Frontal cortex (tissue), 4 donors: ENCODE measurements at places on chromosomes 13 and 19.
A peak's percentile ranks its signal among the peaks of the same experiment; 100 is the strongest.

DNA sequence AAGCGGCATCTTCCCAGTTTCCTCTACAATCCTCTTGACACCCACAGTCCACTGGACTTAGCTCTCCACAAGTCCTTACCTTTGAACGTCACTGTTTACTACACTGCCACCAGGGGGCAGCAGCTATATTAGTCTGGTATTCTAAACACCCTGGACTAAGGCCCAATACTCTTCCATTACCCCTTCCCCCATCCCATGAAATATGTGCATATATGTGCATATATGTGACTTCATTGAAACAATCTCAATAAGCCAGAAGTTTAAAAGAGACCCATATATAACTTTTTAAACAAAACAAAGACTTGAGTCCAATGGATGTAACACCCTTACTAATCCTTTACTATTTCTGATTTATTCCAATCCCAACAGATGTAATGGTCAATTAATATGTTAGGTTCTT lies 15.5 kb downstream of the GGACT start:
- DNase-seq, result no peak

GRCh38 chr19:54921082-54921481 lies 15.1 kb downstream of the NCR1 start:
- no peak for DNase-seq

DNA sequence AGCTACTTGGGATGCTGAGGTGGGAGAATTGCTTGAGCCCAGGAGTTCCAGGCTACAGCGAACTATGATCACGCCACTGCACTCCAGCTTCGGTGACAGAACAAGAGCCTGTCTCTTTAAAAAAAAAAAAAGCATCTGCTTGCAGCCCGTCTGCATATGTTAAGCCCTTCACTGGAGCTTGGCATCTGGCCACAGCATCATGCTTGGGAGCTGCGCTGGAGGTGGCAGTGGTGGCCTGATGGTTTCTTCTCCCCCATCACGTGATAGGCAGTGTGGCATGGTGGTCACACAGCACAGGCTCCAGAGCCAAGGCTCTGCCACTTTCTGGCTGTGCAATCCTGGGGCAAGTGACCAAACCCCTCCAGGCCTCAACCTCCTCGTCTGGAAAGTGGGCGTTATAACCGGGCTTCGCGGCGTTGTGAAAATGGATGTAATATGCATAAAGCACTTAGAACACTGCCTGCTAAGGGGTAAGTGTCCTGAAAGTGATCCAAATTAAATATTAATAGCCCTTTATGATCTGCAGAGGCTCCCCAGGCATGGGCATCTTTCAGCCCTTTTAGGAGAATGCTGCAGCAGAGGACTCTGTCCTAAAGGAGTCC lies 24.4 kb downstream of the MARK4 start:
- no peak for DNase-seq

DNA sequence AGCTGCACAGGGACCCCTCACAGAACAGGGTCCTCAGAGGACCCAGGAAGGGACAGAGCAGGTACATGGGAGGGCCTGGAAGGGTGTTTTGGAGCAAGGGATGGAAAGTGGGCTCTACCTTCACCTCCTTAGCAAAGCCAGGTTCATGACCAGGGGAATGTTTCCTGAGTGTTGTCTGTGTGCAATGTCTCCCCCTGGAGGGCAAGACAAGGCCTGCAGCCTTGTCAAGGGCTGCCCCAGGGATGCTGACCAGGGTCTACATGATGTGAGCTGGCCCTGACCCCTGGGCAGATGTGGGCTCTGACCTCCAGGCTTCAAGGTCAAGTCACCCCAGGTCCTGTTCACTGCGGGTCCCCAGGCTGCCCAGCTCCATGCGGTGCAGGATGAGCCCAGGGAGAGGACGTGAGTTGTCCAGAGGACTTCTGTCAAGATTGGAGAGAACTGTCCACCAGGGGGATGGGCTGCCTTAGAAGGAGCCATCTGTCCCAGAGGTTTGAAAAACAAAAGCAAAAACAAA lies 1.0 kb upstream of the CEACAM1 start:
- DNase-seq, result peak; percentile 61

DNA sequence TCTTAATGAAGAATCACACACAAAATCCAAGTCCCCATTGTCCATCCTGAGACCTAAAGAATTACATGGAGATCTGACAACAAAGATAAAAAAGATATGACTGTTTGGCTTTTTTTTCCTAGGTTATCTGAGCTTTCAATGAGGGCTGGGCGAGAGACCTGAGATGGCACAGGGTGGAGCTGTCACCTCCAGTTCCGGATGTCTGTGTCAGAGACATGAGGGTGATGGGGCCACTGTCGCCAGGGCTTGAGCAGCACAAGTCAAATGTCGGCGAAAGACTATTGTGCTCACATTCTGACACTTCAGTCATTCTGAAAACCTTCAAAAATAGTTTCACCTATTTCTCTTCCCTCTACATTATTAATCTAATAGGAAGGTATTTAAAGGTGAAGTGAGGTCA lies 65.7 kb downstream of the SLC7A1 start:
- DNase-seq, result no peak
